NCI-H2081 treated with DMSO at 0.1 percent for 48 hours (cell line): ENCODE measurements at places on chromosomes 12 and 14.

GRCh38 chr12:3999904-4000303 lies 126.7 kb upstream of the PARP11 start:
- DNase-seq, result no peak

DNA sequence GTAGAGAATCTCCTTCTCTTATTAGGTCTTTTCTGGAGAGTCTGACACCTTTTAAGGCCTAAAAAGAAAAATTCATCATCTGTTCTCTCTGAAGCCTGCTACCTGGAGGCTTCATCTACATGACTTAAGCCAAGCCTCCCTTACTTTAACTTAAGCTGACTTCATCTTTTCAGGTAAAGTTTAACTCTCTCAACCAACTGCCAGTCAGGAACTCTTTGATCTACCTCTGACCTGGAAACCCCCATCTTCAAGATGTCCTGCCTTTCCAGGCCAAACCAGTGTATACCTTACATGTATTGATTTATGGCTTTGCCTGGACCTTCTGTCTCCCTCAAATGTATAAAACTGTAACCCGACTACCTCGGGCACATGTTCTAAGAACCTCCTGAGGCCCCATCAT lies 17.5 kb downstream of the GSTZ1 start:
- DNase-seq, result no peak

- DNase-seq, result no peak
Measured at GRCh38 chr14:89252887-89253532, 164.0 kb downstream of the FOXN3 start.

- DNase-seq, result no peak
Measured at GRCh38 chr14:20971705-20972021, 16.4 kb downstream of the RNASE2 start.

DNA sequence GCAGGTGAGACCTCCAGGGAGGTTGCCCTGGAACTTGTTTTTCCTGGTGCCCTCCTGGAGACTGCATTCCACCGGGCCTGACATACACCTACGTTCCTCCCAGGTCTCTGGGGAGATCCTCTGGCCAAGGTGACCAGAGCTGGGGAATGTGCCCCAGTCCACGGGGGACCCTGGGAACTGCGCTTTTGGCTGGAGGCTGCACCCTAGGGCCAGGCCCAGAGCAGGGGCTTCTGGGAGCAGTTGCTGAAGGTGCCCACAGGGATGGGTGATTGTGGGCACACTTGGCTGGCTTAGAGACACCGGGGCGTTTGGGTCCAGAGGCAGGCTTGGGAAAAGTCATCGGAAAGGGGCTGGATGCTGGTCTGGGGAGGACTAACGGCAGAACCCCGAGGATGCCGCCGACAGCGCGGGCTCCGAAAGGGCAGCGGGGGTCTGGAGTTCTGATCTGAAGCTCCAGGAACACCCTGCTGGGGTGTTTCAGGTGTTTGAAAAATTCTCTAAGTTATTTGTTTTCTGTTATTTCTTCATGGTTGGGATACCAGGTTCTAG lies 36.5 kb upstream of the TDRD9 start:
- DNase-seq, result no peak

DNA sequence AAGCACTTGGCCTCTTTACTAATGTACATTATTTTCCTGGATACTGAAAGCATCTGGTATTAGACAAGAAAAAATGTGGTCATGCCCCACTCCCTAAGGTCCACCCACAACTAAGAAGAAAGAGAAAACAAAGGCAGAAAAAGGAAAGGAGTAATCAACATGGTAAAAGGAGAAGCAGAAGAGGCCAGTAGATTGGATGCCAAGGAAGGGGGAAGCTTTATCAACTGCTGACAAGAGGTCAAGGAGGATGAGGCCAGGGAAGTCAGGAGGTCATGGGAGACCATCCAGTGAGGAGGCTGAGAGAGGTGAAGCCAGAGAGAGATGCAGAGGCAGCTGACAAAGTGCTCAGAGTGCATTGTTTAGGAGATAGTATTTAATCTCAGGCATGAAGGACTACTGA lies 383.5 kb downstream of the ZFP36L1 start:
- DNase-seq, result no peak

- DNase-seq, result no peak
Measured at GRCh38 chr14:82595466-82595865, 1061.8 kb upstream of the SEL1L start.

DNA sequence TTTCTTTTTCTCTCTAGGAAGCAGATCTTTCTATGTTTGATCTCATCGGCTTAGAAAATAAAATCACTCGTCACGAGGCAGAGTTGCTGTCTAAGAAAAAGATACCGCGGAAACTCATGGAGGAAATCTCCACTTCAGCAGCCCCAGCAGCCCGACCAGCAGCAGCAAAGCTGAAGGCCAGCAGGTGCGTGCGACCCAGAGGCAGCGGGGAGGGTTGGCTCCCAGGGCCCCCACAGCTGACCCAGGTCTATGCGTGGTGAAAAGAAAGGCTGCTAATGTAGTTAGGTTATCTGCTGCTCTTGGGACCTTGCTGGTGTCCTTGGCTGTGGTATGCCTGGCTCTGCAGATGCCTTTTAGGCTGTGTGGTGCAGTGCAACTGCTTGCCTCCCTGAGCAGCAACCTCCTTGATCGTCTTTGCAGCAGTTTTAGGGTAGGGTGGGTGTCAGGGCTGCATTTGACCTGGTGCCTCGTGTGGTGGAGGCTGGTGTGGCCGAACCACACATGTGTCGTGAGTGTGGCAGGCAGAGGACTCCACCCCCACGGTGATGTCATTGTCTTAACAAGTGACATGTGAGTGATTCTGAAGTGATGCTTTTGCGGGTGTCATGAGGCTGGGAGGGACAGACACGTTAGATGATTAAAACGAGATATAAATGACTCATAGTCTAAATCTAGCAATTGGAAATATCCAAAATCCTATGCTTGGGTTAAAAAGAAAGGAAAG lies 68.6 kb downstream of the EP400 start:
- no peak for DNase-seq
